ENCODE measurements at places on chromosomes 7 and 10.

DNA sequence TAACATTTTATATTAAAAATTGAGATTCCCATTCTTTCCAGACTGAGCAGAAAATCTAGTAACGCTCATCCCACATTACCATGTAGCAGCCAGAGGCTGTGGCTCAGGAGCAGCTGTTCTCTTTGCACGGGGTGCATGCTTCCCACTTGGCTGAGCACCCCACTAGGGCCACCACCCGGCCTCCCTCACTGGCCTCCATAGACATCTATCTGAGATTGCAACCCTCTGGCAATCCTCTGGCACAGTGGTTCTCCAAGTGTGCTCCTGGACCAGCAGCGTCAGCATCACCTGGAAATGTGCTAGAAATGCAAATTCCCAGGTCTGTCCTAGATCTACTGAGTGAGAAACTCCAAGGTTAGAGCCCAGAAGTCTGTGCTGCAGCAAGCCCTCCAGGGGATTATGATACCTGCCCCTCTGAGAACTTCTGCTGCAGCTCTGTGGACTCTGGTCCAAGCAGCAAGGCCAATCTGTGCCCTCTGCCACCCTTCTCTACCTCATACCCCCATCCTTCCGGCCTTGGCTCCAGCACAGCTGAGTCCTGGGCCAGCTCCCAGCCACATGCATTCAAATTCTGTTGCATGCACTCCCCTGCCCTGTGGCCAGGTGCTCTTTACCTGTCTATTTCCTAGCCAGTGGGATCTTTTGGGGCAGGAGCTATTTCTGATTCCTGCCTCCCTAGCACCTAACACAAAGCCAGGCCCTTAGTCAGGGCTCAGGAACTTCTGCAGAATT is 301.5 kb downstream of the GRID1 start:
- H3K4me1 ChIP-seq, result no peaks in the 10 kb centered on the region
- no peaks in the 10 kb centered on the region for H3K36me3 ChIP-seq
- no peaks in the 10 kb centered on the region for H3K27me3 ChIP-seq
- H3K27ac ChIP-seq, result no peak overlapping the region
- no peak for DNase-seq

DNA sequence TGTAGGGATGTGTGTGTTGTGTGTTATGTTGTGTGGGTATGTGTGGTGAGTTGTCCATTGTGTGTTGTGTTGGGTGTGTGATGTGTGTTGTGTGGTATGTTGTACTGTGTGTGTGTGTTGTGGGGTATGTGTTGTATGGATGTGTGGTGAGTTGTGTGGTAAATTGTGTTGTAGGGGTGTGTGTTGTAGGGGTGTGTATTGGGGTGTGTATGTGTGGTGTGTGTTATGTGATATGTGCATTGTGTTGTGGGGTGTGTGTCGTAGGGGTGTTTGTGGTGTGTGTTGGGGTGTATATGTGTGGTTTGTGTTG is 97.8 kb upstream of the PODXL start:
- no peak overlapping the region for H3K4me3 ChIP-seq
- no peaks in the 10 kb centered on the region for H3K27me3 ChIP-seq
- H3K4me1 ChIP-seq, result no peaks in the 10 kb centered on the region
- H3K36me3 ChIP-seq, result no peaks in the 10 kb centered on the region
- DNase-seq, result no peak

GRCh38 chr10:48231699-48232315 is 42.7 kb downstream of the FRMPD2 start:
- H3K4me3 ChIP-seq, result no peak overlapping the region
- no peaks in the 10 kb centered on the region for H3K4me1 ChIP-seq
- H3K36me3 ChIP-seq, result no peaks in the 10 kb centered on the region
- H3K27ac ChIP-seq, result no peak overlapping the region

- H3K4me3 ChIP-seq, result no peak overlapping the region
- H3K27ac ChIP-seq, result no peak overlapping the region
- no peaks in the 10 kb centered on the region for H3K27me3 ChIP-seq
Measured at GRCh38 chr10:86698207-86698940, 30.1 kb downstream of the LDB3 start.

Data from aorta (tissue), 5 donors.